ENCODE measurements at places on chromosomes 3 and 15. TPM values are rescaled to one million over a fixed set of nuclear protein-coding genes. Genes with fewer than 3 reads are reported as not detected.

The RHCG gene
- 0.59 TPM for total RNA-seq

The BUB1B gene
- total RNA-seq: 39.0 TPM

The HOMER2 gene
- total RNA-seq: 32.2 TPM

The PPP1R14D gene
- 0.51 TPM for total RNA-seq

The FANCD2 gene
- total RNA-seq: 40.3 TPM

The B2M gene
- total RNA-seq: 1,002 TPM

The CPNE9 gene
- total RNA-seq: not detected

The HRH1 gene
- total RNA-seq: 9.1 TPM

The C2CD4A gene
- total RNA-seq: 17.6 TPM

The SCN10A gene
- total RNA-seq: not detected

The IL12A gene
- 1.0 TPM for total RNA-seq

The ITGA11 gene
- not detected for total RNA-seq

The ISL2 gene
- 7.6 TPM for total RNA-seq

The COL6A6 gene
- not detected for total RNA-seq

The INSYN1 gene
- total RNA-seq: not detected

The SEMA3F gene
- 1.7 TPM for total RNA-seq

The ASB14 gene
- 0.40 TPM for total RNA-seq

The COL6A5 gene
- total RNA-seq: not detected

The TGM4 gene
- total RNA-seq: 0.14 TPM

The SAMMSON gene
- not detected for total RNA-seq

The CNTN3 gene
- not detected for total RNA-seq

The GOLGA8J gene
- not detected for total RNA-seq

The SEMA4B gene
- total RNA-seq: 67.3 TPM

The GPR62 gene
- total RNA-seq: not detected

The CASR gene
- 2.3 TPM for total RNA-seq

The SH2D7 gene
- not detected for total RNA-seq

The CCDC9B gene
- 85.6 TPM for total RNA-seq

The FGF7 gene
- not detected for total RNA-seq

The CACNA1D gene
- total RNA-seq: 36.3 TPM

The LRRC49 gene
- 5.8 TPM for total RNA-seq

The MCTP2 gene
- total RNA-seq: 40.5 TPM

The HHLA2 gene
- 7.2 TPM for total RNA-seq

The NEK10 gene
- total RNA-seq: 2.3 TPM

The FSIP1 gene
- total RNA-seq: 0.27 TPM

The GOLGA6L7 gene
- total RNA-seq: not detected

The NUP210 gene
- total RNA-seq: 76.9 TPM

The DISP2 gene
- 1.1 TPM for total RNA-seq

The ADIPOQ gene
- total RNA-seq: not detected

The NANOGP8 gene
- total RNA-seq: not detected

The SAMD7 gene
- total RNA-seq: not detected

The RTP3 gene
- total RNA-seq: not detected

The HTR3E gene
- not detected for total RNA-seq

The DNAH1 gene
- 13.1 TPM for total RNA-seq

The AP3B2 gene
- 24.7 TPM for total RNA-seq

The TRANK1 gene
- 10.3 TPM for total RNA-seq

The LIPH gene
- 213 TPM for total RNA-seq

The SLC15A2 gene
- total RNA-seq: 10.7 TPM

The FBXW12 gene
- total RNA-seq: not detected

The PCLAF gene
- 55.8 TPM for total RNA-seq

The SLC2A2 gene
- 0.95 TPM for total RNA-seq

The PLA2G4B gene
- 6.8 TPM for total RNA-seq

The NR1I2 gene
- total RNA-seq: 6.0 TPM

The TMEM158 gene
- 2.5 TPM for total RNA-seq

The ANKRD63 gene
- 0.56 TPM for total RNA-seq

The HERC2 gene
- total RNA-seq: 19.7 TPM

The HDGFL3 gene
- 69.4 TPM for total RNA-seq

The AGBL1 gene
- not detected for total RNA-seq
